ENCODE measurements at places on chromosomes 1 and 21. TPM values are rescaled to one million over a fixed set of nuclear protein-coding genes. Genes with fewer than 3 reads are reported as not detected.
A peak's percentile ranks its signal among the peaks of the same experiment; 100 is the strongest.

The KDM1A gene
- 60.3 TPM for total RNA-seq

- peak; percentile 26 for DNase-seq
Observed at GRCh38 chr1:209342441-209343175, 240.9 kb upstream of the CAMK1G start.

- no peak for DNase-seq
Observed at GRCh38 chr1:117401761-117402160, 34.5 kb downstream of the MAN1A2 start.

GRCh38 chr21:36917471-36918158 is 48.9 kb downstream of the HLCS start:
- DNase-seq, result peak; percentile 72

The FBXO2 gene
- 2.0 TPM for total RNA-seq

Measured in fibroblast of the aortic adventitia (primary cell).